Activated naive CD4-positive, alpha-beta T cell treated with anti-CD3 and anti-CD28 coated beads, Interleukin-2, amount 50 U/mL, for 16 hours (primary cell): ENCODE measurements at places on chromosomes 16 and 17.

GRCh38 chr17:11643851-11644250 is 45.6 kb downstream of the DNAH9 start:
- no peak for DNase-seq

DNA sequence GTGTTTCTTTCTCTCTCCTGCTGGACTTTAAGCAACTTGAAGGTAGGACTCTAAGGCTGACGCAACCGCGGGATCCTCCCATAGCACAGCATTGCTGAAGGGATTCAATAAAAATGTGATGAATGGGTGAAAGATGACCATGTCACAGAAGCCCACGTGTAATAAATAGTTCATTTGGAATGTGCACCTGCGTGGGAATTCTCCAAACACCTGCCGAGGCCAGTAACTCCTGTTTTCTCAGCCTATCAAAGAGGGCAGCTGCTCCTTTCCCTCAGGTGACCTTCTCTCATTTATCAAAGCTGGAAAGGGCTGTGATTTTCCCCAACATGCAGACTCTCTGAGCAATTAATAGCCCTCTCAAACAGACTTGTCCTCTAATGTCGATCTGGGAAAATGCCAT is 235.7 kb downstream of the STX8 start:
- no peak for DNase-seq

GRCh38 chr16:75108792-75109731 is 7.5 kb downstream of the LDHD start:
- DNase-seq: peak; percentile 82

DNA sequence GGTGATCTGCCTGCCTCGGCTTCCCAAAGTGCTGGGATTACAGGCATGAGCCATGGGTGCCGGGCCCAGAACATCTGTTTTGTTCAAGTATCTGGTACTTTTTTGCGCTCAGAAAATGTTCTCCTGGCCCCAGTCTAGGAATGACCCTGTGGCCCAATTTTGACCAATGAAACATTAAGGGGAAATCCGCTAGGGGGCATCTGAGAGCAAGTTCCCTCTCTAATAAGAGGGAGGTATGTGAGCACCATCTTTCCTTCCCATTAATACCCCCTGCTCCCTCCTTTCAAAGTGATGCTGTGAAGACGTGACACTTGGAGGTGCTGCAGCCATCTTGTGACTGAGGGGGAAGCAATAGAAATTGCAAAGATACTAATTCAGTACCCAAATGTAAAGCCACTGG is 16.5 kb upstream of the CLEC3A start:
- no peak for DNase-seq

GRCh38 chr17:63447471-63448009 is 1.4 kb upstream of the CYB561 start:
- no peak for DNase-seq

DNA sequence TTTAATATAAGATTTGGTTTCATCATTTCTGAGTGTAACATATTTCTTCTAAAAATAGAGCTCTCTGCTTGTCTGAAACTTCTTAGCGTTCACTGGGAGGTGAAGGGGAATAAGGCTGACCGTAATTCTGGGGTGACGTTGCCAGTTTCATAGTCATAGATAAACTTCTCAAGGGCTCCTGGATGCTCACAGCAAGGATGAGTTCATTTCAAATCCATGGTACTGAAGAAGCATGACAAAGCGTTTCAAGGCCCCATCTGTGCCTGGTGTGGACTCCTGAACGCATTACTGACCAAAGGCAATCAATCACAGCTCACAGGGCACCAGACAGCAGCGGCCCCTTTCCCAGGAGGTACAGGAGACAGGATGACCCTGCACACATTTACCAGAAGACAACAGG is 12.0 kb upstream of the EVPL start:
- DNase-seq: no peak

DNA sequence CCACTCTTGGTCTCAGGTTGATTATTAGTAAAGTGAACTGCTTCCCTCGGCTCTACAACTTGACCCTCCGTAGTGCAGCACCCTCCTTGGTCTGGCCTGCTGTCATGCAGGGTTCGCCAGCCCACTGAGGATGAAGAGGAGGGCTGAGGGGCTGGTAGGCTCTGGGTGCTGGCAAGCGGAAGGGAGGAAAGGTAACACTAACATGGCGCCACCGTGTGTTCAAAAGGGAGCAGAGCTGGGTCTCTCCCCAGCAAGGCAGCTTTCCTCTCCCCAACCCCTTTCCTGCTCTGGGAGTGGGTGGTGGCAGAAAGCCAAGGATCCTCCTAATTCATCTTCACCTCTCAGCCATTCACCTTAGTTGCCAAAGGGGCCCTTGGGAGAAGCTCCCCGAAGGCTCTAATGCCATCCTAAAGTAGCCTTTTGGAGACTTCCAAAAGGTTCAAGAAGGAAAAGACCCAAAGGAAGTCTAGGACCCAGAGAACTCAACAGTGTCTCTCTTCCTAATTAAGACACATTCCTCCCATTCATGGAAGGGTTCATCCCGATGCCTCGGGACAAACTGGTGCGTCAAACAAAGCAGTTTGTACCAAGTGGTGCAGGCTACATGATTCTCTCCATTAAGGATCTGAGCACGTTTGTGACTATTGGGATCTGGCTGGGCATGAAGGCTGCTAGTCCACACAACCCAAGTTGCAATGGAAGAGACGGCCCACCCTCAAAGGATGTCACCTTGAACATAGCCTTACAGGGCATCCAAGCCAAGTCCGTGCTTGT is 90.8 kb upstream of the TOB1 start:
- DNase-seq: peak; percentile 66

DNA sequence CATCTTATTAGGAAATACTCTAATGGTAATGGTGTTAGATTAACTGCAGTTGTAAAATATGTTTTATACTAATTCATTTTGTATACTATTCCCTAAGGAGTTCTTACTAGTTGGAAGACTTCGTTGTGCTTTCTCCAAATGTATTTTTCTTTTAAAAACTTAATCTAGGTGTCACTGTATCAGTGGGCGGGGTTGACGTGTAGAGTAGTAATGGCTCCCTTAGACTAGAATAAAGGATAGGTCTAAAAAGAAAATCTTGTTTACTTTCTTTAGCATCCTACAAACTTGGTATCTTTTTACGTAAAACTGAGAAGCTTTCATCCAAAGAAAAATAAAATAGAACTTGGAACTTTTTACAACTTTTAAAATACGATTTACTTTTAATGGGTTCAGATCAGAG is 55.0 kb upstream of the MRC2 start:
- DNase-seq: no peak

GRCh38 chr16:57045694-57046381 is 46.5 kb upstream of the CPNE2 start:
- DNase-seq: peak; percentile 34

- no peak for DNase-seq
Measured at GRCh38 chr16:515175-515938, 12.2 kb upstream of the CAPN15 start.

- no peak for DNase-seq
Measured at GRCh38 chr17:45289301-45290268, 27.2 kb downstream of the MAP3K14 start.

GRCh38 chr16:84689111-84689510 is 10.7 kb upstream of the USP10 start:
- DNase-seq: no peak

GRCh38 chr17:77830816-77831473 is 127.6 kb upstream of the TNRC6C start:
- DNase-seq: no peak

GRCh38 chr17:64149196-64149595 is 19.3 kb upstream of the ERN1 start:
- no peak for DNase-seq

DNA sequence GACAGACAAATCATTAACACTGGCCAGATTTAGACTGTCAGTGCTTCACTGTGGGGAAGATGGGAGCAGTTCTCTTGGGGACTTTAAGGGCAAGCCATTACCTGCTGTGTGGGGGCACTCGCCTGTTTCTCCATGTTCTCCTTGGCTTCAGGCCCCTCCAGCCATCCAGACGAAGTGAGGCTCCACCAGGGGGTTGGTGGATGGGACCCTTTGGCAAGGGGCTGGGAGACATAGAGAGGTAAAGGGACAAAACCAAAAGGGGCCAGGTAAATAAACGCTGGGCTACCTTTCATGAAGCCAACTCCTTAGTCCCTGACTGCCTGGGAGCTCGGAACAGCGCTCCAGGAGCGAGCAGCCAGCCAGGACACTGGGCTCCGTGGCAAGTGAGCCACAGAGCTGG is 14.0 kb downstream of the TBX4 start:
- DNase-seq: no peak

- DNase-seq: no peak
Measured at GRCh38 chr16:89821438-89822187, 5.2 kb upstream of the FANCA start.

DNA sequence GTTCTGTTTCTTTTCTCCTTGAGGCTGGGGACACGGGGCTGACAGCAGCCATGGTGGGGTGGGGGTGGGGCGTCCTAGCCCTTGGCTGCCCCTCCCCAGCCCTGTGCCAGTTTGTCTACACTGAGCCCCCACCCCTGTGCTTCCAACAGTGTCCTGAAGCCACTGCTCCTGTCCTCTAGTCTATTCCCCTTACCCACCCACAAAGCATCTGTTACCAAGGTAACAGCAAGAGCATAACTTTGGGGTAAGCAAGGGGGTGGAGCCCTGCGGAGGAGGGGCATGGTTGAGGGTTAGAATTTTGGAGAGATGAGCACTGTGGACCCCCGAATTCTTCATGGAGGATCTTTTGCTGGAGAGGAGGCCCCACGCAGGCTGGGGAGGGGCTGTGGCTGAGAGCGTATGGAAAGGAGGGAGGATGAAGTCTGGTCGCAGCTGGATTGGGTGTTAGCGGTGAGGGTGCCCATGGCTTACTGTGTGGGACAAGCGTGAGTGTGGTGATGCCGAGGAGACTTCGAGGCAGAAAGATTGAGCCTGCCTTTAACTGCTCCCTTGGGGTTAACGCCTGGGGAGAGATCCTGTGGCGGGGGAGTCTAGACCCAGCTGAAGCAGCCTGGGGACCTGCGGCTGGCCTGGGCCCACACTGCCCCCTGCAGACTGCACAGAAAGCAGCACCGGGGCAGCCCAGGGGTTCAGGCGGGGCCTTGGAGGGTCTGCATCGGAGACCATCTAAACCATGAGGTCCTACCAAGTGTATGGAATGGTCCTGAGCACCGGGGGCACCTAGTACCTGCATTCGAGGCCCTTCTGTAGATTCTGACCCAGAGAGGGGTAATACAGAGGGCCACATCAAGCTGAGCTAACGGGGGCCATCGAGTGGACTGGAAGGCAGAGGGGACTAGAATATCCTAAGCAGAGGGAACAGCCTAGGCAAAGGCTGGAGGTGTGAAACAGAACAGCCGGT is 6.1 kb upstream of the STAC2 start:
- peak; percentile 60 for DNase-seq

GRCh38 chr16:71276589-71277334 is 12.4 kb downstream of the CMTR2 start:
- no peak for DNase-seq

DNA sequence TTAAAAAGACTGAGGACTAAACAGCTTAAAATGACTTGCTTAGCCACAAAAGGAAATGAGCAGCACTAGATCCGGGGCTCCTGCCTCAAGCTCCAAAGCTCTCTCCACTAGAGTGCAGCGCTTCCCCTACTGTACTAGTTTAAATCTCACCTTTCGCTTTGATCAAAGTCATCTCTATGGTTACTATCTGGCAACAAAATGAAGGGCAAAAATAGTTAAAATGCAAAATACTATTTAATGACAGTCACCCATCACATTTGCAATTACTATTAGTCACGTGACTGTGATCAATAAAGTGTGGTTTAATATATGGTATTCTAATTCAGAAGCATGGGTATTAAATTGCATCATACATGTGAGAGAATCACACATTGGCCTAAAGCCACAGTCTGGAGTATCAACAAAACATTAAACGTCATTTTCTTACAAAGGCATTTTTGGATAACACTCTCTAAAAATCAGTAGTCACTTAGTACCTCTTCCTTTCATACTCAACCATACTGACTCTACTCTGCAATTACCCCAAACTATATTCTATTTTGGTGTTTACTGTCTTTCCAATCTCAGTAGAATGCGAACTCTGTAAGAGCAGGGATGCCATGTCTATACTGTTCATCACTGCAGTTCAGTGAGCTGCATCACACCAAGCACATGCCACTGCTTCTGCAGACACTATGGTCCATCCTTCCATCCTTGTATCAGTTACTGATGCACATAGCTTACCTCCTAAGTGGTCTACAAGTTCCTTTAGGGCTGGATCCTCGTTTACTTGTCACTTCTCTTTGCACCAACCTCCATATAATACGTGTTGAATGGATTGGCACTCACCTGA is 6.2 kb downstream of the PSMD12 start:
- peak; percentile 30 for DNase-seq
